Stimulated activated CD8-positive, alpha-beta memory T cell treated with anti-CD3 and anti-CD28 coated beads, Interleukin-4, amount 100 ng/mL, for 1 hour (primary cell): ENCODE measurements at places on chromosomes 1 and 21.
A peak's percentile ranks its signal among the peaks of the same experiment; 100 is the strongest.

- DNase-seq, result no peak
Observed at GRCh38 chr1:217389895-217390294, 241.0 kb downstream of the GPATCH2 start.

DNA sequence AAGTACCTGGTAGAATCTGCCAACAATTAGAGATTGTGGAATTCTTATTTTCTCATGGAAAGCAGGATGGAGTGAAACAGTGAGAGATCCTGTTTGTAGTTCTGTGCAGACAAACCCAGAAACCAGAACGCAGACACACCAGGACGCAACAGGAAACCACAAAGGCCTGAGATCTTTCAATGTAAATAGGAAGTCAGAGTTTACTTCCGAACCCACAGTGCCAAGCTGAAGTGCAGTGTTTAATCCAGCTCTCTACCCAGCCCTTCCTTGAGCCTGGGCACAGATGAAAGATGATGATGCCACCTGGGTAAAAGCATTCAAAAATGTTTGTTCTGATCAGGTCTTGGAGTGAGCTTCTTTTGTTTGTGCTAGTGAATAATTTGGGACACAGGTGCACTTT is 244.2 kb upstream of the HOOK1 start:
- DNase-seq, result no peak

DNA sequence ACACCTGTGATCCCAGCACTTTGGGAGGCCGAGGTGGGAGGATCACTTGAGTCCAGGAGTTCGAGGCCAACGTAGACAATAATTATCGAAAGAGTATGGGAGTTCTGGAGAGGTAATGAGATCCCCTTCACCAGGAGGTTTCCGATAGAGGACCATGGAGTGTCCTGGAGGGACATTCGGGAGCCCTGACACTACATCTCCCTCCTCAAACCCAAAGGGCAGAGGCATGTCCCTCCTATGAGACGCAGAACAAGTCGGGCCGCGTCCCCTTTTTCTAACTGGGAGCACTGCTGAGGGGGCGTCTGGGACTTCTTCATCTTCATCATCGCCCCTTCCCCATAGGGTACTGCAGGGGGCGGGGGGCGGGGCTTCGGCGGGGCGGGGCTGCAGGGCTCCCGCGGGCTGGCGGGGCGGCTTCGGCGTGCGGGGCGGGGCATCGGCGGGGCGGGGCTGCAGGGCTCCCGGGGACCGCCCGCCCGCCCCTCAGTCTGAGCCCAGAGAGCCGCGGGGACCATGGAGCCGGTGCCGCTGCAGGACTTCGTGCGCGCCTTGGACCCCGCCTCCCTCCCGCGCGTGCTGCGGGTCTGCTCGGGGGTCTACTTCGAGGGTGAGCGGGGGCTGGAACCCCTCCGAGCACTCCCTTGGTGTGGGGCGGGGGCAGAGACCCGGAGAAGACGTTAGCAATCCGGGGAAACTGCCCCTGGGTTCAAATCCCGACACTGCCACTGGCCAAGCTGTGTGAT is at the start of gene THEMIS2:
TSS of gene THEMIS2 (plus strand) at position 486 of the 743 bp plus-strand sequence. CDS start at position 514, 28 bp downstream.
- peak; percentile 61 for DNase-seq

DNA sequence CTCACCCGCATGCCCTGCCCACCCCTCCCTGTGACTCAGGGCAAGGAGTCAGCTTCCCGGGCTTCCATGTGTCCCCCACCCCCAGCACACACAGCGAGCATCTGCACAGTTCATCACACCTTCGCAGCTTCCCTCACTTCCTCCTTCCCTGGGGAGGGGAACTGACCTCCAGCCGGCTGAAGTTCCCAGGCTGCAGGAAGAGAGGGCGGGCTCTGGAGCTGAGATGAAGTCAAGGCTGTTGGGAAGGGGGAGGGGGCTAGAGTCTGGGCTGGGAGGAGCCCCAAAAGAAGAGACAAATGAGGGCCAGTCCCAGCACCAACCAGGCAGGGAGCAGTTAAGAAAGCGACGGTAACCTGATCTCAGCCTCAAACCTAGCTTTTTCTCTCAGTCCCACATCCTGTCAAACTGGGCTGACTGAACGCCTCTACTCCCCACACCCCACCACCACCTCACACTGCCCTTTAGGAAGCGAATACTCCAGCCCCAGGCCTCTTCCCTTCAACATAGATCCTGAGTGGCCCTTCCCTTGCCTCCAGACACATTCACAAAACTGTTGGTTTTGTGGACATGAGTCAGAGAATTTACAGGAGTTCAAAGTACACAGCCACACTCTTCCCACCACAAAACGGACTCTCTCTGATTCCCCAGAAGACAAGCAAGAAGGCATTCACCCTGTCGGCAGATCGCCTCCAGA is 1.8 kb downstream of the RHOC start:
- DNase-seq, result no peak

DNA sequence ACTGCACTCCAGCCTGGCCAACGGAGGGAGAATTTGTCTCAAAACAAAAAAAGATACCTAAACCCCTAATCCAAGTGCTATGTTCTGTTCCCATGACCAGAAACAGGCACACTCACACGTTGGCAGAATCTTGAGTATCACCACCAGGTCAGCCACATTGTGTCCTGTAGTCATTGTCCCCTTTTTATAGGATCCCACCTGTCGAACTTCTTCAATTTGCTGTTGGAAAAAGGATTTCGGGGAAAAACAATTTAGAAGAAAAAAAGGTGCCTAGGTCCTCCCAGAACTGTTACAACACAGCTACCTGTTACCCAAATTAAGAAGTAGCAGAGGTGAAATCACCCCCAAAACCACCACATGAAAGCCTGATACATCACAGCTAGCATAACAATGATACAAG is 3.4 kb downstream of the ILF2 start:
- no peak for DNase-seq

DNA sequence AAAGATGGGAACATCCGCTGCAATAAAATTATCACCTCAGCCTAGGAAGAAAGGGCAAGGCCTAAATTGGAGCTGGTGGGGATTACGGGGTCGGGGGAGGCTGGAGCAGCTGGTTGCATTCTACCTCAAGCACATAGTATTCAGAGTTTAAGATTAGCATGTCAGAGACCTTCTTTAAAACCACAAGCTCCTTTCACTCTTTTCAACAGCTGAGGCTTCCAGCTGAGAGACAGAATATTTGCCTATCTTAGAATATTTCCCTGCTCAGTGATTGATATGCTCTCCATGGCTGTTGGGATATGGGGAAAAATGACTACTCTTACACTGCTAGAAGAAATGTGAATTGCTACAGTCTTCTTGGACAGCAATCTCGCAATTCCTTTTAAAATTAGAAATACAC is 248.6 kb downstream of the TBX15 start:
- DNase-seq, result no peak

- no peak for DNase-seq
Observed at GRCh38 chr1:18924221-18924691, 21.9 kb upstream of the ALDH4A1 start.

DNA sequence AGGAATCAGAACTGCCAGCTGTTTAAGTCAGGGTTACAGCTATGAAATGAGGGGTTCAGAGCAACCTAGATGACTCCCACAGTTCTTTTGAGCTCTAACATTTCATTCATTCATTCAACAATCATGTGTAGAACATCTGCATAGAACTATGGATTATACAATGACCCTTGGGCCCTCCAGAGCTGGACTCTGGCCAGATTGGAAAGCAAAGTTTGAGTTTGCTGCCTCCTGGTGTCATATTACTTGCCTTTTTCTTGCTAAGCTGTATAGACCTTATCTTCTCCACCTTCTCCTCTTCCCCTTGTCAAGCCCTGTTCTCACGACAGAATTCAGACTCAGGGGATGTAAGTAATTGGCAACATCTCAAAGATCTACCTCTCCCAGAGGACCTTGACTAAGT is 4.0 kb downstream of the CASQ2 start:
- DNase-seq, result no peak

DNA sequence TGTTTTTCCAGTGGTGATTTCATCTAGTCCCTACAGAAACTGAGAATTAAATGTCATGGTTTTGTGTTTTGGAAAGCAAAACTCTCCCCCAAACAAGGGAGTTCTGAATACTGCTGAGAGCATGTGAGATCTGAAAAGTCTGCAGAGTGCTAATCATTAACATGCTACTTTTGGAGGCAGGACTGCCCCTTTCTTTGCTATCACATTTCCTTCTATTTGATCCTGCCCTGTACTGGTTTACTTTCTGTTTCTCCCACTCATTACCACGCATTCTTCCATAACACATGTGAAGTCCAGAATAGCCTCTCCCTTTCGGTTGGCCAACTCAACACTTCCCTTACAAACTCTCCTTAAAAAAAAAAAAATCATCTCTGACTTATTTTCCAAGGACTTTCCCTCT is 63.6 kb downstream of the GADD45A start:
- DNase-seq, result no peak

- no peak for DNase-seq
Observed at GRCh38 chr21:31156662-31157061, 118.4 kb upstream of the KRTAP19-8 start.

DNA sequence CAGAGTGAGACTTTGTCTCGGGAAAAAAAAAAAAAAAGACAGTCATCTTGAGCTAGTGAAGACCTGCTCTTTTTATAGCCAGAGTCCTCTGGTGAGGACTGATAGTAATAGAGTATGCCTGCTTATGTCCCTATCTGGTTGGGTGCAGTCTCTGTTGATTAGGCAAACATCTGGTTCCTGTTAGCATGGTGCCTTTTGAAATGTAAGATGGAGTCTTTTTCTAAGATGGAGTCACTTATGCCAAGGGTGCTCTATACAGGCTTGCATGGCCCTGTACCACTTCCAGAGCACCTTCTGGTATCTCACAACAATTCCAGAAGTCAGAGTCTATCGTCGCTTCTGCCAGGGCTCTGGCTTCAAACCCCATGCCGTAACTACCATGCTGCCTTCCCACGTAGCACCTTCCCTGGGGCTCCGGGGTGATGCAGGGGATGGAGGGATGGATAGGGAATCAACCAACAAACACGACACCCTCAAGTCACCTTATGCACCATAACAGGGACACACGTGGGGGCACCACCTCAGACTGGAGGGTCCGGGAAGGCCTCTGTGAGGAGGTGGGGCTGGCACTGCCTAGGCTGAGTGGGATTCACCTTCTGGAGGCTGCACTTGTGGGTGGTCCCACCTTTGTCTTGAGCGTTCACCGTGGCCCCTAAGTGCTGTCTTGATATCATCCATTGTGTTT is 11.6 kb upstream of the PADI6 start:
- DNase-seq, result no peak

- no peak for DNase-seq
Observed at GRCh38 chr21:45934554-45934953, 47.0 kb upstream of the COL6A1 start.

DNA sequence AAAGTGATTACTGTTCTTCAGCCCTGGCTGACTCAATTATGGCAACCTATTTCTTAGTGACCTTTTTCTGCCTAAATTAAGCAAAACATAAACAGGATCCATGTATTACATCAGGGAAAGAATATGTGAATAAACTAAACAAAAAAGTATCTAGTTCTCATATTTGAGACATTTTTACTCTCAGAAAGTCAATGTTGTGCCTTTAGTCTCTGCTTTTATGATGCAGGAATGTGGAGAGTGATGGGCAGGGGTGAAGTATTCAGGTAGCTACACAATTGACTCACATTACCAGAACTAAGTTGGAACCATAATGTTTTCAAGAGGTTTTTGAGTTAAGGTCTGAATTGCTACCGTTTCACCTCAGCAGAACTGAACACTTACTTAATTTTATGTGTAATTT is 462.7 kb upstream of the CXADR start:
- no peak for DNase-seq

GRCh38 chr1:84884671-84885389 is 8.2 kb downstream of the LPAR3 start:
- no peak for DNase-seq

DNA sequence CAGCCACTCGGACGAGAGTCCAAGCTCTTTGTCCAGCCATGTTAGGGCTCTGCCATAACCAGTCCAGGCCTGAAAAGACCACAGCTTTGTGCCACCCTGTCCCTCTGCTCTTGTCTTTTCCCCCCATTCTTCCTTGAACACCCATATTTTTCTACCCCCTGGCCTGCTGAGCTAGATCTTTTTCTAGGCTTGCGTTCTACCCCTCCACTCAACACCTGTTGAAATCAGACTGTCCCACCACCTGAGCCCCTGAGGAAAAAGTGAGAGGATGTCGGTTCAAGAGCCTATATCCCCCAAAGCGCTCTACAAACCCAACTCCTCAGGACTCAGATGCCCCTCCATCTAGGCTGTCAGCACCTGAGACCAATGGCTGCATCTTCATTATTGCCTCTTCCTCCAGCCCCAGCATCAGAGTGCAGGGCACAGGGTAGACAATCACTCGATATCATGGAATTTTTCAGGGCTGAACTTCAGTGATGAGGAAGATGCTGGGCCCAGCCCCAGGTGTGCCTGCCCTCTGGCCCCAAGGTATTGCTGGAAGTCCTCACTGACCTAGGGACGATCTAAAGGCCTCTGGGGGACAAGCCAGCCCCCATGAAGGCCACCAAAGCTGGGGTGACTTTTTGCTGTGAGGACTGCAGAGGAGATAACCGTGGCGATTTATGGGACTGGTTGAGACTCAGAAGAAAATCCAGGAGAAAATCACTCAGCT is 75.3 kb downstream of the CD247 start:
- no peak for DNase-seq

DNA sequence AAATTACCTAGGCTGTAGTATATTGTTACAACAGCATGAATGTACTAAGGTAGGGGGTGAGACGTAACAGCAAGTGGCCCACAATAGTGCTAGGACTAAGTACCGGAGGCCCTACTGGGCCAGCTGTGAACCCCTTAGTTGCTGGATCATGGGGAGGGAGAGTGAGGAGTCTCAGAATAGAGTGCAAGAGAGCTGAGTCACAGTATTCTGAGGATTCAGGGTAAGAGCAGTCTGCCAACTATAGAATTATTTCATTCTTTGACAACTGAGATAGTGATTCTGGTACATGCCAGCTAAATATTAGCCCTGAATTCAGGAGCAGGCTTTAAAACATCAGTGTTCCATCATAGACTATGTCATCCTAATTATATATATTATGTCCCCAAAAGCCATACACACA is 218.7 kb downstream of the TM2D1 start:
- no peak for DNase-seq

GRCh38 chr1:209583408-209583807 is at the start of gene CAMK1G:
Gene CAMK1G (plus strand): TSS chr1:209583714. CDS start chr1:209594984, 11,270 bp downstream.
- DNase-seq, result no peak

DNA sequence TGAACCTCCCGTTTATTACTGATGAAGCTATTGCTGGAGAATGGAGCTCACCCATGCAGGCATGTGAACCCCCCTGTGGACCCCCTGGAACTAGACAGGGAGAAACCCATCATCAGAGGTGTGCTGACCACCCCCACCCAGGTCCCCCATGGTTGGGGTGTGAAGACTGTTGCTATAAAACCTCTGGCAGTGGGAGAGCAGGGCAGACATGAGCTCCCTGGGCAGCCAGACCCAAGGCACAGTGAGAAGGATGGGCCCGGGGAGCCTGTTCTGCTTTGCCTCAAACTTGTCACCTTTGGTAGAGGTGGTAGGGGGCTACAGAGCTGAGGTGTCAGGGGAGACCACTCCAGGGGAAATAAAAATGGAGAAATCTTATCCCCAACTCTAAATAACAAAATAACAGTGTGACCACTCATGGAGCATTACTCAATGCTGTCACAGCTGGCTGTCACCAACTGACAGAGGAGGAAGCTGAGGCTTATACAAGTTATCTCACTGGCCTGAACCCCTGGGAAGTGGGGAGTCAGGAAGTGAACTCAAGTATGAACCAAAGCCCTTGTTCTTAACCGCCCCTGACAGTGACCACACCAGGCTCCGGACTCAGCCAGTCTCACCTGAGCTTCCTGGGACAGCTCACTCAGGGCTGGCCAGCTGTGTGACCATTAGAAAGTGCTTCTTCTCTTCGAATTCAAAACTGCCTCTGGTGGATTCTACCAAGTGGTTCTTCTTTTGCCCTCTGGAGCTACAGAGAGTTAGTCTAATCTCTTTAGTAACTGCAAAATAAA is 698.8 kb downstream of the MATN1 start:
- DNase-seq, result no peak
